ENCODE measurements at places on chromosomes 3 and 15.

DNA sequence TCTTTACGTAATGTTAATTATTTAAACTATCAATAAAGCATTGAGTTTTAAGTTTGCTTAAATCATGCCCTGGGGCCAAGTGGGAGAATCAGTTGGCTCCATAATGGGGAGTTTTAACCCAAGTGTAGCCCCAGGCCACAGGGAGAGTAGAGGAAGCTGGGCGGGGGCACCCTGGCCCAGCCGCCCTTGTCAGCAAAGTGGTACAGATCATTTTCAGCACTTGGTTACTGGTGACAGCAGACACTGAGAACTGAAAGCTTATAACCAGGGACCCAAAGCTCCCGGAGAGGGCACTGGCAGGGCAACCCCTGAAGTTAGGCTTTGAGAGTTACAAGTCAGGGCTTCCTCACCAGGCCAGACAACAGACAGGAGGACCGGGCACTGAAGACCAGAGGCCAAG, 90.6 kb downstream of the SEMA5B start:
- no peak for DNase-seq

DNA sequence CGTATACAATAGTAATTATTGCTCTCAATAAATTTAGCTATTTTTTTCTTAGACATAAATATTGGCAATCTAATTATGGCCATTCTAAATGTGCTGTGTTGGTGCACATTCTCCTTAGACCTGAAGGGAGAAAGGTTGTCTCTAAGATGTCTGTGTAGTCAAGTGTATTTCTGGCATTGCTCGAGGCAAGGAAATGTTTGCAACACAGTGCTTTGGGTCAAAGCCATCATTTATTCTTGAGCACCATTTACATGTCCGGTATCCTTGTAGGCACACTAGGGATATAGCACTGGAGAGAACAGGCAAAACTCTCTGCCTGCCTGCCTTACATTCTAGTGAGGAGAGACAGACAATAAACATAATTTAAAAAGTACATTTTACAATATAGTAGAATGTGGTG, 2.6 kb upstream of the PHLDB2 start:
- no peak for DNase-seq

DNA sequence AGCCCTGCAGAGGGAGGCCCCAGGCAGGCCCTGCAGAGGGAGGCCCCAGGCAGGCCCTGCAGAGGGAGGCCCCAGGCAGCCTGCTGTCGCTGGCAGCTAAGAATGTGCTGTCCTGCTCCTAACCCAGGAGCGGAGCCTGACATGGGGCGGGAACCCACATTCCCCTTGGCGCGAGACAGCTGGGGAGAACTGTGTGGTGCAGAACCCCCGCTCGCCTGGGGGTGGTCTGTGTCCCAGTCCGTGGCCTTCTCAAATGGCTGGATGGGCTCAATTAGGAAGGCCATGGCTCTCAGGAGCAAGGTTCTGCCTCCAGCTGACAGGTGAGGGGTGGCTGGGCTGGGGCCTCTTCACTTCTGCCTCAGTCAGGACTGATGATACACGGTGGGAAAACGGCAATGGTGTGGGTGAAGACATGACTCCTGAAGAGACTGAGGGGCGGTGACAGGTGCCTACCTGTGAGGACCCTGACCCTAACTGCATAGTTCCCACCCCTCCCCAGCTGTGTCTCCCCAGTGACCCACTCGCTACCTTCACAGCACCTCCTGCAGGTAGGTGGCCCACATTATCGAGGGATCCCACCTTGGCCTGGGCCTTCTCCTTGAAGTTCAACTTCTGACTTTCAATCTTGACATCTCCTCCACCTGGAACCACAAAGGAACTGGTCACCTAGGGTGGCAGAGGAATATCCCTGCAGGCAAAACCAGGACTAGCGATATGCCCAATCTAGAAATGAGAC, 52.0 kb downstream of the DHX30 start:
- no peak for DNase-seq

DNA sequence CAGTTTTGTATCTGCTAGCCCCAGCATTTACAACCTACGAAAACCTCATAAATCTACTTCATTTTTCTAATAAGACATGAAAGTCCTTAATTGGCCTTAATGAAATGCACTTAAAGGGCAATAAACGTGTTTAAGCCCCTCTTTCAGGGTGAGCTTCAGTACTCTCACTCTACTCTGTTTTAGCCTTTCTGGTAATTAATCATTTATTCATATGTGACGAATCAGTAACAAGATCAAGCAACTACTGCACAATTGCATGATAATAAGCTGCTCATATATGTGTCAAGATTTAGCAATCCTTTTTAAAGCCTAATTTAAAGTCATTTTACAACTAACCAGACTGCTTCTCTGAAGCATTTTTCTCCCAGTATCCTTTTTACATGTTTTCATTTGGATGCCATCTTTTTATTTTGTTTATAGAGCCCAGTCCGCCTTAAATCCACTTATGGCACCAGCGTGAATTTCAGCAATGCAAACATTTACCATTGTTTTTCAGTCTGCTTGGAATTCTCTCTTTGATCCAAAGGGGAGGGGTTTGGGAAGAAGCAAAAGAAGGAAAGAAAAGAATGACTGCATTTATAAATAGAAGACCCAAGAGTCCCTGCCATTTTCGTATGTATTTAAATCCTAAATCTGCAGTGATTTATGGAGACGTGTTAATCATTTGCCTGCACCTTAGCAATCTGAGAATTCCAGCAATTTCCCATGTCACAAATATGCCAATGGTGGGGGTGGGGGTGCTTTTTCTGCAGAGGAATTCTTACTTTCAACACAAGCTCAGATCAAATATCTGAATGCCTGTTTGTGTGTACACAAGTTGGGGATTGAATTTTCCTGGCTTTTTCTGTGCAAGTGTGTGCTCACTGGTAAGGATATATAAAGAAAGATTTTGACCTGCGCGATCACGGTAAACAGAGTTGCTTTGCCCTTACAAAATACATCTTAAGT, 230.8 kb upstream of the TBC1D5 start:
- no peak for DNase-seq

GRCh38 chr3:197293605-197294237, 4.7 kb downstream of the DLG1 start:
- DNase-seq: no peak

GRCh38 chr3:3065876-3066275, 44.3 kb downstream of the IL5RA start:
- no peak for DNase-seq

DNA sequence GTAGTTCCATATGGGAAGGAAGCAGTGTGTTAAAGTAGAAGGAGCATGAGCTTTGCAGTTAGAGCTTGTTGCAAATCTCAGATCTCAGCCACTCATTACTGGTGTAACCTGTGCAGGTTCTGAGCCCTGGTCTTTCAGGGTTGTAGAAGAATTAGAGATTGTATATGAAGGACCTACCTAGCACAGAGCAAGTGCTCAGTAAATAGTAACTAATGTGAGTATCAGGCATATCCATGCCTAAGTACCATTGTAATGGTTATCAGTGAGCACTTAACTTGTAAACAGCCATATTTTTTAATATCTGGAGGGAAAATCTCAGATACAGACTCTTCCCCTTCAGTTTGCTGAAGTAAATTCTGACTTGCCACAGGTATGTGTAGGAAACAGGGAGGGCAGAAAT, 59.3 kb downstream of the MAP6D1 start:
- no peak for DNase-seq

GRCh38 chr3:33146791-33147445, 33.1 kb downstream of the CRTAP start:
- no peak for DNase-seq

Data from stimulated activated CD8-positive, alpha-beta memory T cell treated with anti-CD3 and anti-CD28 coated beads, Interleukin-7, amount 100 ng/mL, for 1 hour (primary cell).